HCT116 (cell line): ENCODE measurements at places on chromosomes 7 and 10.

GRCh38 chr10:70621503-70622078, 19.1 kb upstream of the PRF1 start:
- DNase-seq = no peak

GRCh38 chr10:30073767-30074060, 14.3 kb upstream of the JCAD start:
- no peak for DNase-seq

GRCh38 chr10:57142925-57143576, 782.0 kb upstream of the ZWINT start:
- no peak for DNase-seq

DNA sequence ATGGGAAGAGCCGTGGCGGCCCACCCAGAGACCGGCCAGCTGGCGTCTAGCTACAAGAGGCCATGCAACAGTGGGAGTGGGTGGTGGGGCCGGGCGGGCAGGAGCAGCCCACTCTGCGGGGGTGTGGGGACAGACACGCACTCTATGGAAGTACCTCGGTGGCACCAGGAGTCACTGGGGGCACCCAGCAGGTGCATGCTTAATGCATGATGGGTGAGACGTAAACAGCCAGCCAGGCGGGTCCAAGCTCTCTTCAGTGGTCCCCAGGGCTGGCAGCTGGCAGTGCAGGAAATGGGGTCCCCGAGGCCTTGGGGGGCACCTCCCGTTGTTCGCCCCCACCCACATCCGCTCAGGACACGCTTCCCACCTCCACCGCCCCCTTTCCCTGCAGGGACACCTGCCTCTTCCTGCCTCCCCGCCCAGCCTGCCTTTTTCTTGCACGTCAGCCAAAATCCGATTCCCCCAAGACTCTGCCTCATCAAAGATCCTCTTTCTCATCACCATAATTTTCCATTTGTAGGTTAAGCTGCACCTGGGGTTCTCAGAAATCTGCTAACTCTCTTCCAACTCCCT, 22.6 kb upstream of the PSMG3 start:
- no peak for DNase-seq

- no peak for DNase-seq
Observed at GRCh38 chr7:38169847-38170246, 8.2 kb upstream of the STARD3NL start.

- no peak for DNase-seq
Observed at GRCh38 chr10:61897671-61898434, 3.6 kb upstream of the ARID5B start.
